CD4-positive, alpha-beta T cell (primary cell): ENCODE measurements at places on chromosomes 7 and 10. TPM values are rescaled to one million over a fixed set of nuclear protein-coding genes. Genes with fewer than 3 reads are reported as not detected.

The LGI1 gene
- not detected for total RNA-seq

DNA sequence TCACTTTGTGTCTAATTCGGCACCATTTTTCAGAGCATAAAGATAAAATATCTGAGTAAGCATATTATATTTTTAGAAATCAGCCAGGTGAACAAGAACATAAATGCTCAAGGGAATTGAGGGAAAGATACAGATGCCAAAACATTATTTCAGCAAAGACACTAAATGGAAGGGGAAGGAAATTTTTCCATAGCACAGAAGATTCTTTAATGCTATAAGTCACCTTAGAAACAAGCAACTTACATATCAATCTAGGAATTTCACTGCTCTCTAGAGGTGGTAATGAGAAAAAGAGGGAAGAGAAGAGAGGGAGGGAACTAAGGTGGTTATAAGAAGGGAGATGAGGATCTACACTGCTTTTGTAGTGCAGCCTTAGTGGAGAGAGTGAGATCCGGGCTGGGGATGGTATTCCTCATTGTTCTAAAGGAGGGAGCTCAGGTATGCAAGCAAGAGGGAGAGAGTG is 20.4 kb downstream of the ZNF365 start:
- no peak for DNase-seq

The CASTOR2 gene
- total RNA-seq = 3.6 TPM

DNA sequence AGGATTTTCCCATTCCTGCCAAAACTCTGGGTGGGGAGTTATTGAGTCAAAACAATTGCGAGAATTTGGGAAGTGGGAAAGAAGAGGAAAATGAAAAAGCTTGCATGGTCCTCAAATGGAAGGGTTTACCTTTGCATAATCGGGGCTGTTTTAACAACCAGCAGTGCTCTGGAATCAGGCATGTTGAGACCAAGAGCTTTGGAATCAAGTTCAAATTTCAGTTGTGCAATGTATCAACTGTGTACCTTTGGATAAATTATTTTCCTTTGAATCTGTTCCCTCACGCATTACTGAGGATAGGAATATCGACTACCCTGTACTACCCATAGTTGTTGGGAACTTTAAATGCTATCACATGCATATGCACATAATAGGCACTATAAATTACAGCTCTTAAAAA is 205.5 kb downstream of the JCAD start:
- DNase-seq = no peak

DNA sequence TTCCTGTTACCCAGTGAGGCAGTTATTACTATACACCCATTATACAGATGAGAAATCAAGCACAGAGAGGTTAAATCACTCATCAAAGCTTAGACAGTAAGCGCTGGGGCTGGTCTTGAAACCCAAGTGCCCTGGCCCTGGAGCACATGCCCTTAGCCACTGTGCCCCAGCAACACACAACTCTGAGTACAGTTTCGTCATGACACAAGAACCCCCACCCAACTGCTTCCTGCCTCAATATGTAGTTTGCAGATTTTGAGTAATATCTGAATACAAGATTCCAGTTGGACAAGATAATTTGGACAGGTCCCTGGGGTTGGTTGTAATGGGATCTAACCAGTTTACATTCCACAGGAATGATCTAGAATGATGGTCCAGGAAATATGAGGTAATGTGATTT is 62.8 kb downstream of the SH3PXD2A start:
- DNase-seq = no peak

- no peak for DNase-seq
These were observed 253.4 kb downstream of the GALNT17 start for GRCh38 chr7:71385330-71385729.

The DDX50 gene
- 47.5 TPM for total RNA-seq

- no peak for DNase-seq
These were observed 339.2 kb downstream of the DNAJB6 start for GRCh38 chr7:157676001-157676400.

The KCNH2 gene
- 1.9 TPM for total RNA-seq

DNA sequence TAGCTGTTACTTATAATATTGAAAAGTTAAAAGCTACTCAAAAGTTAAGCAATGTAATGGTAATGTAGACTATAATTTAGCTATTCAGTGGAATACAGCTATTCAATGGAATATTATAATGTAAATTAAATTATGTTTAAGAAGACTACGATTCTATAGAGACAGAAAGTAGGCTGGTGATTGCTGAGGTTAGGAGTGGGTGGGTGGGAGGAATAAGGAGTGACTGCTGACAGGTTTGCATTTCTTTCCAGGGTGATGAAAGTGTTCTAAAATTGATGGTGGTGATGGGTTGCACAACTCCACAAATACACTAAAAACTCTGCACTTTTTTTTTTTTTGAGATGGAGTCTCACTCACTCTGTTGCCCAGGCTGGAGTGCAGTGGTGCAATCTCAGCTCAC is 21.4 kb downstream of the DENND2A start:
- DNase-seq = no peak

The TMEM213 gene
- total RNA-seq = not detected

DNA sequence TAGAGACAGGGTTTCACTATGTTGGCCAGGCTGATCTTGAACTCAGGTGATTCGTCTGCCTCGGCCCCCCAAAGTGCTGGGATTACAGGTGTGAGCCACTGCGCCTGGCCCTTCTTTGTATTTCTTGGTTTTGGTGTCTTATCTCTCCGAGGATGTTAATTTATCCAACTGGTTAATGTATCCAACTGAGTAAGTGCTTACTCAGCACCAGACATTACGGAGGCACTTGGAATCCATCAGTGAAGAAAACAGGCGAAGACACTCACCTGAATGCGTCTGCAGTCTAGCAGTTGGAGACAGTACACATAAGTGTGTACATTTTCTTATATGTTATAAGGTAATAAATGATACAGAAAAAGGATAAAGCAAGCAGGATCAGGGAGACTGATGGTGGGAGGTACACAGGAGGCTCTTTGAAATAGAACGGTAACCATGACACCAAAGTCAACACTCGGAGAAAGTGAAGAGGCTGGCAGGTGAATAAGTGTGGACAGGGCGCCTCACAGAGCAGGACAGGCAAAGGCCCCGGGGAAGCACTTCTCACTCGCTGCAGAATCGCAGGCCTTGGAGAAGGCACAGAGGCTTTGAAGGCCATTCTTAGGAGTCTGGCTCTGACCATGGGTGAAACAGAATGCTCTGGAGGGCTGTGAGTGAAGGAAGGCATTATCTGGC is 73.1 kb downstream of the LANCL2 start:
- DNase-seq = no peak

- DNase-seq = no peak
These were observed 157.2 kb downstream of the WNT2 start for GRCh38 chr7:117165656-117166055.

GRCh38 chr7:12493863-12494686 is 76.4 kb upstream of the SCIN start:
- no peak for DNase-seq

DNA sequence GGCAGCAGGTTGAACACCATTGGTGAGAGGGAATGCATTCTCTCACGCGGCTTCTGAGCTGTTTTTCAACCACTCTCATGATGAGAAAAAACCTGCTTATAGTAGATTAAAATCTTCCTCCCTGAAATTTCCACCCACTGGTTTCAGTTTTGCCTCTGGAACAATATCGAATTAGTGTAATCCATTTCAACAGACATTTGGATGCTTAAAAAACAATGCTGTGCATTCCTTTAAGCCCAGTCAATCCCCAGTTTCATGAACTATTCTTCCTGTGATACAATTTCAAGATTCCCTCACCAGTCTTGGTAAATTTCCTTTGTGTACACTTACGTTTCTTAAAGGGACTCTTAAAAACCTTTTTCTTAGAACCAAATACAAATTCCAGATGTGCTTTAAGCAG is 89.6 kb downstream of the ITIH5 start:
- no peak for DNase-seq

The LRRC61 gene
- total RNA-seq = 5.0 TPM

- no peak for DNase-seq
These were observed 65.4 kb upstream of the DNAJB6 start for GRCh38 chr7:157271315-157271990.

The SKIDA1 gene
- total RNA-seq = 0.22 TPM

DNA sequence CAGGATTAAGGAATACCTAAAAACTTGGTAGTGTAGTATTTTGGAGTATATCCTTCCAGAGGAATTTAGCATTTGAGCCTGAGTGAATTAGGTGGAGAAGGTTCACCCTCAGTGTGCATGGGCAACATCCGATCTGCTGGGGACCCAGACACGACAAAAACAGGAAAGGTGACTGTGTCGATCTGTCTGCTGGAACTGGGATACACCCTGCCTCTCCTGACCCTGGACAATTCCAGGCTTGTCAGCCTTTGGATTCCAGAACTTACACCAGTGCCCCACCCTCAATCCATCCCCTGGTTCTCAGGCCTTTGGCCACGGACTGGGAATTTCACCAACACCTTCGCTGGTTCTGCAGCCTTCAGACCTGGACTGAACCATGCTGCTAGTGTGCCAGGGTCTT is 41.9 kb downstream of the PTPRE start:
- no peak for DNase-seq

The AQP1 gene
- total RNA-seq = 0.17 TPM

The ZDHHC6 gene
- total RNA-seq = 39.9 TPM
